ENCODE measurements at places on chromosomes 1 and 21.

- no peak for DNase-seq
These were observed 27.2 kb downstream of the MCOLN2 start for GRCh38 chr1:84969489-84970250.

GRCh38 chr21:33690874-33691273 lies 48.6 kb downstream of the ITSN1 start:
- no peak for DNase-seq

- no peak for DNase-seq
These were observed 89.2 kb upstream of the TMEM51 start for GRCh38 chr1:15064217-15064929.

DNA sequence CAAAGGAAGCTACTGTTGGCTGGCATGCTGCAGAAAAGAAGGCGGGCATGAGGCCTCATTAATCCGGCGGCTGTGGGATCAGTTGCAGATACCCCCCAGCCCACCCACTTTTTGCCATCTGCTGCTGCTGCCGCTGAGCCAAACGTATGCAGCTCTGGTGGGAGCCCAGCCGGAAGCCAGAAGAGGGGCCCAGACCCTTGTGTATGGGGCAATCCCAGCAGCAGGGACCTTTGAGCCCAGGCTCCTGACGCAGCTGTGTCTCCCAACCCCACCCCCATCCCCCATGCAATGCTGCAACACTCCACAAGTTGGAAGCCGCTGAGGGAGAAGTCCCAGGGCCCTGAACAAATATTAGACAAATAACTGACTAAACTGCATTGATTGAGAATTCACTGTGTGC lies 106.0 kb downstream of the ELAVL4 start:
- no peak for DNase-seq

DNA sequence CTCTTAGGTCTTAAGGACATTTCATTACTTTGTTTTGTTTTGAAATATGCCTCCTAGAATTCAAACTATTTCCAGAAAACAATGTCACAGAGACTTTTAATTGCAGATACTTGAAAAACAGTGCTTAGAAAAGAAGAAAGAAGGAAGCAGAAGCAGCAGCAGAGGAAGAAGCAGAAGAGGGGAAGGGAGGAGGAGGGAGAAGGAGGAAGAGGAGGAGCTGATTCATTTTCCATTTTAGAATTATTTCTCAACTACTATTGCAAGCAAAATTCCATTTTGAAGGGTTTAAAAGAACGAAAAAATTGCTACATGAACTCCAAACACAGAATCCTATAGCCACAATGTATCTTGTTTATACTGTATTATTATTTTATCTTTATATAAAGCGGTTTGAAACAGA lies 13.9 kb downstream of the RC3H1 start:
- no peak for DNase-seq

- peak; percentile 12 for DNase-seq
These were observed 66.1 kb downstream of the EPS15 start for GRCh38 chr1:51453010-51453409.

DNA sequence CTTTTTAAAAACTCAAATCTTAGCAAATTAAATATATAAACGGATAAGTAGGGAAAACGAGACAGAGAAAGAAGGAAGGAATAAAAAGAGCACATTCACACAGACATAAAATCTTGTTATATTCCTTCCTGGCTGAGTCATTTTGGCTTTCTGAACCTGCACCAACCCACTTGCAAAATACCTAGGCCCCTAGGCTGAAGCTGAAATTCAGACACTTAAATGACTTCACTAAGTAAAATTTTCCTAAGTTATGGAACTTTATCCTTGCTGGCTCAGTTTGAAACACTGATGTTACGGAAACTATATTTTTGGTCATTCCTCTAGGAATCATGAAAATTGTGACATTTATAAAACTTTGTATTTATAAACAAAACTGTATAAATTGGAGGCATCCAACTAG lies 462.8 kb upstream of the NFIA start:
- no peak for DNase-seq

- DNase-seq, result no peak
These were observed 15.4 kb downstream of the KAZN start for GRCh38 chr1:14613926-14614325.

- DNase-seq, result no peak
These were observed 156.3 kb downstream of the PAPPA2 start for GRCh38 chr1:176619261-176619660.

DNA sequence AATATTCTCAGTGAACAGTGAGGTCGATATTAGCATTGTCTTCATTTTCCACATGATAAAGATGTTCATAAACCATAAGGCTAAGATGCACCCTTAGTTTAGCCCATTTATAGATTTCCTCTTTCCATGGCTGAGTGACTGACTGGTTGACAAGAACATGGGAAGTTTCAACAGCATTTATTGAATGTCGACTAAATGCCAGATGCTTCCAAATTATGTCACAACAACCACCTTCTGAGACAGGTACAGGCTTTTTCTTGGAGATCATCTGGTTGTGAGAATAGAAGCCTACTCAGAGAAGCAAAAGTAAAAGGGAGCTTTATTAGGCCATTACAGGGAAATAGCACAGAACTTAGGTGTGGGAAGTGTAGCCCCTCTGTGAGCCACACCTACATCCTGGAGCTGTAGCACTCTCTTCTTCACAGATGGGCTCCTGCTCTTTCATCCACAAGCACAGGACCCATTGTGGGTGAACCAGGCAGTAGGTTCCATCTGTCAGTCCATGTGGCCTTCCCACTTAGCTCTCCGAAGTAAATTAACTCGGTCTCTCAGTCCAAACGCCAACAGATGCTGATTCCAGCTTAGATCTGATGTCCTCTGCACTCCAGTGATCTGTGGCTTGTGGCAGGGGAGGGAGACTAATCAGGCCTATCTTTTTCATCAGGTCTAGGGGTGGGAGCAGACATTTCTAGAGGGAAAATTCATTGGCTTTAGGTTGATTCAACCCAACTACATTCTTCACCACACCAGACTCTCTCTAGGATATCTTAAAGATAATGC lies 14.3 kb downstream of the ATP2B4 start:
- no peak for DNase-seq

GRCh38 chr1:203031467-203031866 lies 5.2 kb downstream of the PPFIA4 start:
- DNase-seq, result no peak

DNA sequence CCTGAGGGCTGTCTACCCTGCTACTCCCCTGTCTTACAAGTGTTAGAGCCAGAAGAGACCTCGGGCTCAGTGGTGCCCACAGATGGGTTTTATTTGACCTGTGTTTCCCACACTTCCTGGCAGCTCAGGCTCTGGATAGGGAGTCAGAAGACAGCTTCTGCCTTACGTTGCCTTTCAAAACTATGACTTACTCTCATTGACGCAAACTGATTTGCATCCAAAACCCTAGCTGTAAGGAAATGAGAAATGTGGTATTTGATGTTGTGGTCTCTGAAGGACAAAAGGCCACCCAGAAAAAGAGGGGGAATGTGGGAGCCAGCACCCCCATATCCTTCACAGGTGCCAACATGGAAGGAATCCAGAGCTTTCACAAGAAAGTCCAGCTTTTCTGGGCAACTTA lies 180.2 kb downstream of the ATG4C start:
- no peak for DNase-seq

- no peak for DNase-seq
These were observed 18.2 kb upstream of the MX1 start for GRCh38 chr21:41407541-41408460.

- no peak for DNase-seq
These were observed 39.2 kb downstream of the MX1 start for GRCh38 chr21:41465176-41465781.

GRCh38 chr21:42071146-42071737 lies at the start of gene UMODL1:
Gene UMODL1 (plus strand): TSS chr21:42071317. CDS start chr21:42071317, 0 bp downstream.
- DNase-seq, result no peak

GRCh38 chr1:9590201-9590600 lies 1.5 kb downstream of the TMEM201 start:
- DNase-seq, result no peak
